ENCODE measurements at places on chromosomes 6 and 20. TPM values are rescaled to one million over a fixed set of nuclear protein-coding genes. Genes with fewer than 3 reads are reported as not detected.

Gene EMILIN3
- 0.28 TPM for total RNA-seq

Gene TFAP2D
- 0.31 TPM for total RNA-seq

Gene TAGAP
- total RNA-seq = 0.41 TPM

Gene ENPP5
- 4.8 TPM for total RNA-seq

Gene SAMHD1
- 58.1 TPM for total RNA-seq

Gene DNAAF9
- total RNA-seq = 18.8 TPM

Gene RHAG
- 0.46 TPM for total RNA-seq

Gene AIF1
- 22.8 TPM for total RNA-seq

Gene OR10C1
- not detected for total RNA-seq

Gene DUSP15
- 2.1 TPM for total RNA-seq

Gene RCAN2
- 17.0 TPM for total RNA-seq

- H3K27me3 ChIP-seq = no peaks in the 10 kb centered on the region
- H3K27ac ChIP-seq = peak overlapping the region; percentile 46
- no peaks in the 10 kb centered on the region for H3K36me3 ChIP-seq
- H3K4me3 ChIP-seq = no peak overlapping the region
- H3K4me1 ChIP-seq = peaks cover 14% of the 10 kb centered on the region
- no peak for DNase-seq
Observed at GRCh38 chr6:47111685-47112084, 69.6 kb upstream of the ADGRF1 start.

DNA sequence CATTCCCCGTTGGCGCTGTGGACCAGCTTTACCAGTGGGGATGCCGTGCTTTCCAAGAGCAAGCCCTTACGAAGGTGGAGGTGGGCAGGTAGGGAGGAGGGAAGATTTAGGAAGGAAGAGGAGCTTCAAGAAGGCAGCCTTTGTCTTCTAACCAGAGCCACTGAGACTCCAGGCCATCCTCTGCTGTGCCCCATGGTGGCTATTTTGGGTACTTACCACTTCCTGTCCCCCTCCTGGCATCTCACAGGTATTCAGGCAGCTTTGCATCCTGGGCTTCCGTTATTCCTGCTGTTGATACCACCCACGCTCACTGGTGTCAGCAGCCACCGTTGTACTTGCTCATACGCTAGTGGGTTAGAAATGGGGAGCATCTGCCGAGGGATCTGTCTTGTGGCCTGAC is 22.9 kb downstream of the ERMARD start:
- no peak overlapping the region for H3K4me3 ChIP-seq
- H3K27ac ChIP-seq = no peak overlapping the region
- peaks cover 14% of the 10 kb centered on the region for H3K36me3 ChIP-seq
- no peaks in the 10 kb centered on the region for H3K27me3 ChIP-seq

- H3K4me3 ChIP-seq = peak overlapping the region; percentile 33
- peaks cover 14% of the 10 kb centered on the region for H3K36me3 ChIP-seq
- peaks cover 84% of the 10 kb centered on the region for H3K4me1 ChIP-seq
Observed at GRCh38 chr6:21845439-21846140, 252.0 kb downstream of the SOX4 start.

- H3K4me3 ChIP-seq = no peak overlapping the region
- H3K27ac ChIP-seq = no peak overlapping the region
- no peaks in the 10 kb centered on the region for H3K4me1 ChIP-seq
- H3K36me3 ChIP-seq = no peaks in the 10 kb centered on the region
- peaks cover 1% of the 10 kb centered on the region for H3K27me3 ChIP-seq
Observed at GRCh38 chr6:152107973-152108372, 300.5 kb downstream of the ESR1 start.

- H3K4me3 ChIP-seq = no peak overlapping the region
- no peak overlapping the region for H3K27ac ChIP-seq
- H3K36me3 ChIP-seq = peaks cover 5% of the 10 kb centered on the region
- peaks cover 8% of the 10 kb centered on the region for H3K4me1 ChIP-seq
Observed at GRCh38 chr6:5250911-5251310, 9.8 kb downstream of the LYRM4 start.

DNA sequence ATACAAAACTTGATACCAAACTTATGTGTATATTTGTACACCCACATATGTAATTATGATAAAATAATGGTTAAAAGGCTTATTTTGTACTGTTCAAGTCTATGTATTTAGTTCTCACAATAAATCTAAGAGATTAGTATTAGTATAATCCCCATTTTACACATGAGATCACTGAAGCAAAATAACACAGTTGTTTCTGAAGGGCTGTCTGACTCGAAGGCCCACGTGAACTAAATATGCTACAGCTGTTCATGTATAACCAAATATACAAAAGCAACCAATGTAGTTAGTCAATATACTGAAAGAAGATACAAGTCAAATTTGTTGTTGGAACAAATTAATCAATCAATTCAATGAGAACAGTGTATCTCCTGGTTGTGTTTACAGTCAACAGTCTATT is 959.2 kb downstream of the EPHA7 start:
- H3K27ac ChIP-seq = no peak overlapping the region
- DNase-seq = no peak
- no peak overlapping the region for H3K4me3 ChIP-seq
- H3K4me1 ChIP-seq = no peaks in the 10 kb centered on the region
- peaks cover 2% of the 10 kb centered on the region for H3K27me3 ChIP-seq
- H3K36me3 ChIP-seq = no peaks in the 10 kb centered on the region

GRCh38 chr6:86706449-86706848 is 230.9 kb upstream of the HTR1E start:
- H3K27me3 ChIP-seq = peaks cover 3% of the 10 kb centered on the region
- H3K27ac ChIP-seq = no peak overlapping the region
- no peaks in the 10 kb centered on the region for H3K4me1 ChIP-seq
- no peak overlapping the region for H3K4me3 ChIP-seq

- no peak for DNase-seq
- no peak overlapping the region for H3K27ac ChIP-seq
- H3K4me1 ChIP-seq = peaks cover 8% of the 10 kb centered on the region
- H3K27me3 ChIP-seq = no peaks in the 10 kb centered on the region
- no peak overlapping the region for H3K4me3 ChIP-seq
- no peaks in the 10 kb centered on the region for H3K36me3 ChIP-seq
Observed at GRCh38 chr6:51711876-51712275, 375.5 kb downstream of the PKHD1 start.

- H3K4me1 ChIP-seq = no peaks in the 10 kb centered on the region
- H3K27ac ChIP-seq = no peak overlapping the region
- no peak overlapping the region for H3K4me3 ChIP-seq
- DNase-seq = no peak
Observed at GRCh38 chr6:85346196-85346595, 103.7 kb upstream of the NT5E start.

GRCh38 chr20:50541606-50542041 is 31.4 kb downstream of the PTPN1 start:
- H3K27me3 ChIP-seq = no peaks in the 10 kb centered on the region
- H3K4me3 ChIP-seq = no peak overlapping the region
- H3K27ac ChIP-seq = no peak overlapping the region
- H3K4me1 ChIP-seq = peaks cover 20% of the 10 kb centered on the region
- no peak for DNase-seq
- H3K36me3 ChIP-seq = peaks cover 3% of the 10 kb centered on the region

- no peaks in the 10 kb centered on the region for H3K27me3 ChIP-seq
- H3K27ac ChIP-seq = no peak overlapping the region
- peaks cover 2% of the 10 kb centered on the region for H3K4me1 ChIP-seq
- no peaks in the 10 kb centered on the region for H3K36me3 ChIP-seq
- no peak overlapping the region for H3K4me3 ChIP-seq
- no peak for DNase-seq
Observed at GRCh38 chr20:45583502-45583901, 4.4 kb upstream of the WFDC8 start.

DNA sequence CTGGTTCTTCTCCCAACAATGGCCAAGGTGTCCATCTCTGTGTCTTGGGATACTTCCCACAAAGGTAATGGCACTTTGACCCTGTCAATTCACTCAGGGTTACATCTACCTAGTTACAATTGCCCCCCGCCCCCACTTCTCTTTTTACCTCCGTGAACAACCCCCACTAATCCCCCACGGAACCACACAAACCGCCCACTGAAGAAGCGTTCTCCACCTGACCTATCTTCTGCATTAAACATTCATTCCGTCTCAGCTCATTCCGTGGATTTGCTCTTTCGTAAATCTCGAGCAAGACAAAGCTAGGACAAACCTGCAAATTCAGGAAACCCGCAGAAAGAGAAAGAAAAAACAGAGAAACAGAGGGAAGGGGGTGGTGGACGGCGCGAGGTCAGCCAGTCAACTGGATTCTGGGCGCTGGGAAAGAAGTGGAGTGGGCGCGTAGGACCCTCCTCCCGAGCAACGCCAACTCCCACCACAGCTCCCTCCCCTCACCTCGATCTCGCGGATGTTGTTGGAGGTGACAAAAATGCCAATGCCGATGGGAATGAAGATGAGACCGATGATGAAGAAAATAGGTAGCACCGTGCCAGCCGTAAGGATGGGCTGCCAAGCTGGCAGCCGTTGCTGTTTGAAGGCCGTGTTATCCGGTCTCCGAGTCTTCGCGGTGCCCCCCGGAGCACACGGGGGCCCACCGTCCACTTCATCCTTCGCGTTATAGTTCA is 523 bp downstream of the TMEM30A start:
- H3K27ac ChIP-seq = no peak overlapping the region
- peaks cover 20% of the 10 kb centered on the region for H3K4me1 ChIP-seq
- no peaks in the 10 kb centered on the region for H3K27me3 ChIP-seq
- H3K4me3 ChIP-seq = no peak overlapping the region

DNA sequence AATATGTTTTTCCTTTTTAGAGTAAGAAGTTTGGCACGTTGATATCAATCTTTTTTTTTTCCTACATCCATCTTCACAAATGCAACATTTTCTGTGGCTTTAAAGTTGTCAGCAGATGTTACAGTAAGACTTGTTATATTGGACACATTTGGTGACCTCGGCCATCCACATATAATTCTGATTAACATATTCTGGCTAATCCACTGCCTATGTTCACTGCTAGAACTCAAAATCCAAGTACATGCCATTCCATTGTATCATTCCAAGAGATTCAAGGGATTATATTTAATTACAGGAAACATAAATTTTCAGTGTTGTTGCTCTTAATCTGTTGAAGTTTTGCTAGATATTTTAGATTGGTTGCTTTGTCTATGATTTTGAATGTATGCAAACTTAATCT is 367.6 kb downstream of the TENT5A start:
- no peaks in the 10 kb centered on the region for H3K4me1 ChIP-seq
- DNase-seq = no peak
- H3K27ac ChIP-seq = no peak overlapping the region
- no peaks in the 10 kb centered on the region for H3K27me3 ChIP-seq
- H3K36me3 ChIP-seq = no peaks in the 10 kb centered on the region

- no peak overlapping the region for H3K4me3 ChIP-seq
- H3K4me1 ChIP-seq = peaks cover 18% of the 10 kb centered on the region
- peaks cover 2% of the 10 kb centered on the region for H3K27me3 ChIP-seq
- H3K36me3 ChIP-seq = peaks cover 4% of the 10 kb centered on the region
- DNase-seq = no peak
- no peak overlapping the region for H3K27ac ChIP-seq
Observed at GRCh38 chr6:167804281-167805013, 22.3 kb upstream of the AFDN start.

- no peak overlapping the region for H3K4me3 ChIP-seq
- no peak overlapping the region for H3K27ac ChIP-seq
- peaks cover 4% of the 10 kb centered on the region for H3K4me1 ChIP-seq
- H3K36me3 ChIP-seq = peaks cover 6% of the 10 kb centered on the region
- peaks cover 18% of the 10 kb centered on the region for H3K27me3 ChIP-seq
- no peak for DNase-seq
Observed at GRCh38 chr20:36311141-36311853, 5.2 kb downstream of the DLGAP4 start.

DNA sequence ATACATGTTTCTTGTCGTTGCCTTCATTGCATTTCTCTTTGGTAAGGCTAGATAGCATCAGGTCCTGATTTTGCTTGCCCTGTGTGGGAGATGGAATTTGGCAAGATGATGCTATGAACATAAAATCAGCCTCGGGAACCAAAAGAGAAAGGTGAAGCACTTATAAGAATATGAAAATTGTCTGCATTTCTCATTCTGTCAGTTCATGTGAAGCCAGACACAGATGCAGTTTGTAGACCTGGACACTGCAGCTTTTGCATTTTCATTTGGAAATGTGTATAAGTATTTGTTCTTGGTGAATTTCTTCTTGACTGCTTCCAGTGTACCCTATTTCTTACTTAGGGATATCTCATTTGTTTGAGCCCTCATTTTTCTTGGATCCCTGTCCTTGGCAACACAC is 1.3 kb downstream of the YWHAB start:
- DNase-seq = no peak
- peak overlapping the region; percentile 99 for H3K4me3 ChIP-seq
- peak overlapping the region; percentile 96 for H3K27ac ChIP-seq
- H3K36me3 ChIP-seq = peaks cover 7% of the 10 kb centered on the region

DNA sequence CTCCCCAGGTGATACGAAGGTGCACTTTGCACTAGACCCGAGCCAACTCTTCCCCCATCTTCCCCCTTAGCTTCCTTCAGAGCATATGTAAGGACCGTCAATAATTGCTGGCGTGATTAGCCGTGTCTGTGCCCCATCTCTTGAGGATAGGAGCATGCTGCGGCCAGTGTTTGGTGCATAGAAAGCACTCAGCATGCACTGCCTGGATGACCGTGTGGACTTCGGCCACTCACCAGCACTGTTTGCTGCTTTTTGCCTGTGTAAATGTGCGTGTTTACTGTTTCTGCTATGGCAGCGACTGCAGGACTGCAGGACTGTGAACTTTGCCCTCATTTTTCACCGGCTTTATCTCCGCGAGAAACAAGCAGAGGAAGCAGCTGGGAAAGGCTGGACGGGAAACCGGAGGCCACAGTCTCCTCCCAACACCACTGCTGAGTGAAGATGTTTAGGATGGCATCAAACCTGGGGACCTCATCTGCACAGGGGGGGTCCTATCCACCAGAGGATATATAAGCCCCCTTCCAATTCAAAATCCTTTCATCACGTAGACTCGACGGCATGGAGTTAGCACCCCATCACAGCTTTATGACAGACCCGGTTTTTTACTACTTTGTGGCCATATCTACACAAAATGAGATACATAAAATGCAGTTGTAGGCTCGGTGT is 150.6 kb upstream of the AFDN start:
- H3K27me3 ChIP-seq = peaks cover 10% of the 10 kb centered on the region
- peak overlapping the region; percentile 100 for H3K27ac ChIP-seq
- H3K36me3 ChIP-seq = no peaks in the 10 kb centered on the region
- DNase-seq = peak; percentile 75
- peak overlapping the region; percentile 42 for H3K4me3 ChIP-seq

GRCh38 chr6:18216411-18216810 is 47.9 kb downstream of the DEK start:
- H3K27me3 ChIP-seq = no peaks in the 10 kb centered on the region
- no peak for DNase-seq
- H3K27ac ChIP-seq = no peak overlapping the region
- peaks cover 26% of the 10 kb centered on the region for H3K4me1 ChIP-seq
- no peak overlapping the region for H3K4me3 ChIP-seq

DNA sequence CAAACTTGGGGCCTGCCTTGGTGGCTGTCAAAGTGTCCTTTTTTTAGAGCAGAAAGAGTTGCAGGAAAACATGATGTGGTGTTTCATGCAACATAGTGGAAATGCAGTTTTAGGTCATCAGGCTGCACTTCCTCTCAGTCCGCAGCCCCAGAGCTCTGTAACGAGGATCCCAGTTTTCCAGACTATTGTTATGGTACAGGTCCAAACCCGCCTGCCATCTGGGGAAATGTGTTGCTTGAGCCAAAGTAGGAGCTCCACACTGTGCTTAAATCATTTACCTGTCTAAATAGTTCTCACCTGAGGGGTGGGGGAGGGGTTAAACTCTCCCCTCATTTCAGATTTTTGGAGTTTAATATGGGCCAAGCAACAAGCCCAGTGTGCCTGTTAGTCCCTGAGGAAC is 59.8 kb downstream of the GOPC start:
- H3K36me3 ChIP-seq = peaks cover 74% of the 10 kb centered on the region
- no peak for DNase-seq
- peaks cover 22% of the 10 kb centered on the region for H3K4me1 ChIP-seq

GRCh38 chr6:76612954-76613353 is 540.5 kb upstream of the IMPG1 start:
- no peak overlapping the region for H3K27ac ChIP-seq
- H3K4me1 ChIP-seq = peaks cover 7% of the 10 kb centered on the region
- no peak overlapping the region for H3K4me3 ChIP-seq
- peaks cover 2% of the 10 kb centered on the region for H3K27me3 ChIP-seq
- no peak for DNase-seq
